ENCODE measurements at places on chromosomes 16 and 17.

DNA sequence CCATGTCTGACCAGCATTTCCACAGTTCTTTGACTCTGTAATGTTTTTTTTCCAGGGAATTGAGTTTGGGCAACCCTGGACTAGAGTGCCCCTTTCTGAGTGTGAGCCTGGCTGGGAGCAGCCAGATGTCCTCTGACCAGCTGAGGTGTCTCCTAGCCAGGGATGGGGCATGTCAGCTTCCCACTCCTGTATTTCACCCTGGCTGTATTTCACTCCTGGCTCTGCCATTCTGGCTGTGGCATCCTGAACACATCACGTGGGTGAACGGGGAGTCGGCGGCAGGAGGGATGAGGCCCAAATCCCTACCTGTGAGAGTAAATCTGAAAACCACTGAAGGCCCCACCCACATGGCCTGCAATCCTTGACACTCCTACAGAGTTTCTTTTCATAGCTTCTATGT is 31.3 kb downstream of the KDM8 start:
- peaks cover 98% of the 10 kb centered on the region for H3K4me1 ChIP-seq
- DNase-seq, result no peak
- H3K4me3 ChIP-seq, result peak overlapping the region; percentile 67
- peaks cover 55% of the 10 kb centered on the region for H3K36me3 ChIP-seq

DNA sequence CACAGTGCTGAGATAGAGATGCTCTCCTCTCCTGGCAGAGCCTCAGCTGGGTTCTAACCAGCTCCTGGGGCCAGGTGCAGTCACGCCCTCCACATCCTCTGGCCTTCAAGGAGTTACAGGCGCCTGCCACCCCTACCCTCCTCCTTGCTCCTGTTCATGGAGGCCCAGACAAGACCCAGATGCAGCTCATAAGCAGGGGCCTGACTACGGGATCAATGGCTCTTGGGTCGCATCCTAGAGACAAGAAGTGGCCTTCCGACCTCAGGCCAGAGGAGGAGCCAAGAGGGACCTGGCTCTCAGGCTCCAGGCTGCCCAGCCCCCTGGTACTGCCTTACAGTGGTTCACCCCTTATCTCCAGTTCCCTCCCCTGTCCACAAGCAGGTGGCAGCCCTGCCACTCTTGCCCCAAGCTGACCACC is 23.0 kb downstream of the ARHGAP27 start:
- H3K4me3 ChIP-seq, result peak overlapping the region; percentile 100
- no peak for DNase-seq
- H3K4me1 ChIP-seq, result peaks cover 53% of the 10 kb centered on the region
- peak overlapping the region; percentile 98 for H3K27ac ChIP-seq
- no peaks in the 10 kb centered on the region for H3K27me3 ChIP-seq

- no peak overlapping the region for H3K27ac ChIP-seq
- H3K36me3 ChIP-seq, result no peaks in the 10 kb centered on the region
- H3K4me1 ChIP-seq, result no peaks in the 10 kb centered on the region
- no peak overlapping the region for H3K4me3 ChIP-seq
- DNase-seq, result no peak
Measured at GRCh38 chr16:75997606-75998005, 271.3 kb upstream of the CPHXL start.

- peaks cover 61% of the 10 kb centered on the region for H3K36me3 ChIP-seq
- no peak overlapping the region for H3K4me3 ChIP-seq
- H3K27me3 ChIP-seq, result no peaks in the 10 kb centered on the region
- peaks cover 21% of the 10 kb centered on the region for H3K4me1 ChIP-seq
- no peak overlapping the region for H3K27ac ChIP-seq
Measured at GRCh38 chr16:66569131-66569530, 2.9 kb downstream of the CMTM1 start.

DNA sequence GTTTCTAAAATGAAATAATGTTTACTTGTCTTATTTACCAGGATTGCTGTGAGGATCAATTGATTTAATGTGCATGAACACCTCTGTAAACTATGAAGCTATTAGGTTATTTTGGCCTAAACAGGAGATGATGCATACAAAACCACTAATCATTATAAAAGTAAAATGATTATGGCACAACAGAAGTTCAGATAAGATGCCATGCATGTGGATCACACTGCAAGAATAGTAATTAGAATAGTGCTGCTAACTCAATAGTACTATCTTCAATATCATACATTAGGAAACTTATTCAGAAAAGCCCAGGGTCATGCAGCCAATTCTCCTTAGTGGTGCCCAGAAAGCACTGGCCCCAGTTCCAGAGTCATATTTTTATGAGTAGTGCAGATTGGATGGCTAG is 66.9 kb downstream of the TMEM100 start:
- H3K27me3 ChIP-seq, result peaks cover 14% of the 10 kb centered on the region
- no peak overlapping the region for H3K4me3 ChIP-seq
- no peaks in the 10 kb centered on the region for H3K4me1 ChIP-seq
- no peak for DNase-seq
- H3K36me3 ChIP-seq, result no peaks in the 10 kb centered on the region
- no peak overlapping the region for H3K27ac ChIP-seq

GRCh38 chr17:69466905-69467667 is 52.6 kb downstream of the MAP2K6 start:
- no peaks in the 10 kb centered on the region for H3K36me3 ChIP-seq
- H3K27me3 ChIP-seq, result no peaks in the 10 kb centered on the region
- no peak overlapping the region for H3K4me3 ChIP-seq
- no peaks in the 10 kb centered on the region for H3K4me1 ChIP-seq
- no peak for DNase-seq
- no peak overlapping the region for H3K27ac ChIP-seq

DNA sequence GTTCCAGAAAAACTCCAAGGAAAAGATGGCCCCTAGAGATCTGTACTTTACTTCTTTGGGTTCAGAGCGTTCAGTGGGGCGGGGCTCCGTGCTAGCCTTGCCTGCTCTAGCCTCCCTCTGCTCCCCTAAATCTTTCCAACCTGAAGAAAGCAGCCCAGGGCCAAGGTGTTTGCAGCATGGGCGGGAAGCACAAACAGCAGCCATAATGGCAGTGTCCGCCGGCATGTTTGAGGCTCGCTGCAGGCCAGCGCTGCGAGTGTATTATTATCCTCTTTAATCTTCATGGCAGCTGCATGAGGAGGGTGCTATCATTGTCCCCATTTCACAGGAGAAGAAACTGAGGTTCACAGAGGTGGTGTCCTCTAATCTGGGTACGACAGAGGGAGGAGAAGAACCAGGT is 10.4 kb downstream of the CALB2 start:
- peaks cover 3% of the 10 kb centered on the region for H3K27me3 ChIP-seq
- no peak for DNase-seq
- H3K27ac ChIP-seq, result no peak overlapping the region
- no peaks in the 10 kb centered on the region for H3K36me3 ChIP-seq
- H3K4me1 ChIP-seq, result peaks cover 11% of the 10 kb centered on the region

DNA sequence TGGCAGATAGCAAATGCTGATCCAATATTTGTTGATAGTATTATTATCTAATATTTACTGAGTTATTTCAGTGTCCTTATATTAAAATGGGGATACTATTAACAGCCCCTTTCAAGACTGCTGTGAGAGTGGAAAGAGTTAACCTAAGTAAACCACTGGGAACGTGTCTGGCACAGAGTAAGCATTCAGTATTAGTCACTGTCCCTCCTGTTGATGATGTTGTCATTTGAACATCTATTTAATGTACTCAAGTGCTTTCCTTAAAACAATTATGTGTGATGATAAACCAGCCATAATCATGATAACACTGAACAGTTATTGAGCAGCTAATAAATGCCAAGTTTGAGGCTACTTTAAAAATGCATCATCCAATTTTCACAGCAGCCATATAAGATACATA is 135.7 kb upstream of the XYLT1 start:
- H3K27ac ChIP-seq, result no peak overlapping the region
- no peak for DNase-seq
- peaks cover 17% of the 10 kb centered on the region for H3K4me1 ChIP-seq
- no peaks in the 10 kb centered on the region for H3K36me3 ChIP-seq
- H3K4me3 ChIP-seq, result no peak overlapping the region

- H3K36me3 ChIP-seq, result peaks cover 11% of the 10 kb centered on the region
- H3K4me1 ChIP-seq, result peaks cover 51% of the 10 kb centered on the region
- no peak overlapping the region for H3K27ac ChIP-seq
- no peak overlapping the region for H3K4me3 ChIP-seq
- DNase-seq, result no peak
- no peaks in the 10 kb centered on the region for H3K27me3 ChIP-seq
Measured at GRCh38 chr16:84704253-84704652, 4.5 kb downstream of the USP10 start.

DNA sequence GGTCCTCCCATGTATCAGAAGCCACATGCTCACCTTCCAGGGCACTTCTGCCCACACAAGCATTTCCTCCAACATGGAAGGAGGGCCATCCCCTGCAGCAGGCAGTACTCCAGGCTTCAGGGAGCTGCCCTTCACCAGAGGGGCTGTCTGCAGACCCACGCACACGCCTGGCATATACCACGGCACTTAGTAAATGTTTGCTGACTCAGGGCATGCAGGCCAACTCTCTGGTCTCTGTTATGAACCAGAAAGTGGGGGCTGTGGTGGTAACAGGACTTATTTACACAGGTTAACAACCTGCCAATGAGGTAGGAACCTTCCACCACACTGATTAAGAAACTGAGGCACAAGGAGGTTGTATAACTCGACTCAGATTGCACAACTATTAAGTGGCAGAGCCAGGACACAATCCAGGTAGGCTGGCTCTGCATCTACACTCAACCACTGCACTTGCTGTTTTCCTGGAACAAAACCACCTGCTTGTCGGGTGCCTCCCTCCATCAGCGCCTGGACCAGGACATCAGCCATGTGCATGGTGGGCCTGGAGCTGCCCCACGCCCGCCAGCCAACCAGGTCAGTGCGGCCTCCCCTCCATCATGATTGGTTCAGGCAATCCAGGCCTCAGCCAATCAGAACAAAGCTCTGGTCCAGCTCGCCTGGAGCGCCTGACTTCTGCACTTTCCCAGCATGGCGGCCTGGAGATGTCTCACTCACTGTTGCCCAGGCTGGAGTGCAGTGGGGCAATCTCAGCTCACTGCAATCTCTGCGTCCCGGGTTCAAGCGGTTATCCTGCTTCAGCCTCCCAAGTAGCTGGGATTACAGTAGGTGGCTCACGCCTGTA is 19.2 kb downstream of the ACTG1 start:
- H3K27ac ChIP-seq, result no peak overlapping the region
- no peaks in the 10 kb centered on the region for H3K36me3 ChIP-seq
- H3K4me3 ChIP-seq, result no peak overlapping the region
- no peak for DNase-seq

- no peak overlapping the region for H3K4me3 ChIP-seq
- H3K36me3 ChIP-seq, result no peaks in the 10 kb centered on the region
- H3K27me3 ChIP-seq, result peaks cover 2% of the 10 kb centered on the region
- no peak overlapping the region for H3K27ac ChIP-seq
- no peak for DNase-seq
Measured at GRCh38 chr16:57396786-57397185, 7.8 kb upstream of the CCL17 start.

DNA sequence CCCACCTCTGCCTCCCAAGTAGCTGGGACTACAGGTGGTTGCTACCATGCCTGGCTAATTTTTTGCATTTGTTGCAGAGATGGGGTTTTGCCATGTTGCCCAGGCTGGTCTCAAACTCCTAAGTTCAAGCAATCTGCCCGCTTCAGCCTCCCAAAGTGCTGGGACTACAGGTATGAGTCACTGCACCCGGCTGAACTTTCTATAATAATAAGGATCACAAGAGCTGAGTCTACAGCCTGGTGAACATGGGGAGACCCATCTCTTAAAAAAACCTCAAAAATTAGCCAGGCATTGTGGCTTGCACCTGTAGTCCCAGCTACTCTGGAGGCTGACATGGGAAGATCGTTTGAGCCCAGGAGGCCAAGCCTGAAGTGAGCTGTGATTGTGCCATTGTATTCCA is 53.5 kb downstream of the WDR59 start:
- H3K36me3 ChIP-seq, result peaks cover 27% of the 10 kb centered on the region
- H3K27me3 ChIP-seq, result no peaks in the 10 kb centered on the region
- no peak for DNase-seq
- H3K4me3 ChIP-seq, result no peak overlapping the region
- peaks cover 2% of the 10 kb centered on the region for H3K4me1 ChIP-seq

GRCh38 chr17:45096141-45096540 is 35.0 kb downstream of the NMT1 start:
- no peaks in the 10 kb centered on the region for H3K27me3 ChIP-seq
- no peak overlapping the region for H3K4me3 ChIP-seq
- DNase-seq, result no peak
- no peaks in the 10 kb centered on the region for H3K4me1 ChIP-seq
- H3K36me3 ChIP-seq, result peaks cover 68% of the 10 kb centered on the region

- no peak overlapping the region for H3K4me3 ChIP-seq
- no peak for DNase-seq
- peaks cover 40% of the 10 kb centered on the region for H3K36me3 ChIP-seq
- H3K4me1 ChIP-seq, result peaks cover 34% of the 10 kb centered on the region
- no peaks in the 10 kb centered on the region for H3K27me3 ChIP-seq
- no peak overlapping the region for H3K27ac ChIP-seq
Measured at GRCh38 chr16:10752843-10753523, 9.3 kb downstream of the NUBP1 start.

DNA sequence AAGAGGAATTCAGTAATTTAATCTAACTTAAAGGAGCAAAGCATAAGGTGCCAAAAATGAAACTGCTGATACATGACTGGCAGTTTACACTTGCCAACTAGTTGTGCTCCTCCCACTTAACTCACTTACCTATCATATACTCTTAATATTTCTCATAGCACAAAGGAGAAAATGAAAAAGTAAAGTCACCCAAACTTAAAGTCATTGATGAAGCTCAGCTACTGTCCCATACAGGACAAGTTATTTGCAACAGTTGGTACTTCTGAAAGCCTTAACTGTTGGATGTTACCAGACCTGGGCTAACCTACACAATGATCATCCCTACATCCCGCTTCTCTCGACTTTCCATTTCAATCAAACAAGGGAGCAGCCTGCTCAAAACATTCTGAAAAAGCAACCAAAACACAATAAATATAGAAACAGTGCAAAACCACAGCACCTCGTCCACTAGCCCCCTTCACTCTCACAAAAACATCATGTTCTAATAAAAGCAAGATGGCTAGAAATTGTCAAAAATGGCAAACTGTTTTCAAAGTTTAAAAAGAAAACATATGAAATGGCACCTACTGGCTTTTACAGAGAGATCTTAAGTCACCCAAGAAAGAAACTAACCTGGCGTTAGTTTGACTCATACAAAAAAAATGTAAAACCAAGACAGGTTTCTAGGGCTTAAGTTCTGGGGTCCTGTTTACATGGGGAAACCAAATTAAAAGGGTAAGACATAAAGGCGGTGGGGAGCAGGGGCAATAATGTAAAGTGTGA is 868 bp downstream of the MED13 start:
- H3K27ac ChIP-seq, result peak overlapping the region; percentile 93
- peak overlapping the region; percentile 94 for H3K4me3 ChIP-seq
- H3K27me3 ChIP-seq, result no peaks in the 10 kb centered on the region

All from activated CD4-positive, alpha-beta memory T cell treated with anti-CD3 and anti-CD28 coated beads, Interleukin-2, amount 10 ng/mL, durations not matched to agents 7 days and 5 days (primary cell).